ENCODE measurements at places on chromosomes 16 and 17.
A peak's percentile ranks its signal among the peaks of the same experiment; 100 is the strongest.

DNA sequence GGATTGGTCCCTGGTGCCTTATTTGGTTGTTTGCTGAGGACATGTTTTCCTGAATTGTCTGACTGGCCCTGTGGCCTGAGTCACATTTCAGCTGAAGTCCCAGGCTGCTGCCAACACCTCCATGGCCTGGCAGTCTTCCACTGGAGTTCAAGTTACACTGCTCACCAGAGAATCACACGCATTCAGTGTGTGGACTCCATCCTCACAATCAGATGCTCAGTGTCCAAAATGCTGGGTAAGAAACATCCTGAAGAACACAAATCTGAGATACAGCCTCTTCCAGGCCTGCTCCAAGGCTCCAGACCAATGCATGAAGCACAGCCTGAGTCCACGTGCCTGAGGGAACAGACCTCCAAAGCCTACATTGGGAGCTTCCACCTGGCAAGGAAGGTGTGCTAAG is 19.2 kb downstream of the CD300LB start:
- no peak for DNase-seq

- DNase-seq = no peak
These were observed 46.7 kb upstream of the KDM8 start for GRCh38 chr16:27156579-27156978.

DNA sequence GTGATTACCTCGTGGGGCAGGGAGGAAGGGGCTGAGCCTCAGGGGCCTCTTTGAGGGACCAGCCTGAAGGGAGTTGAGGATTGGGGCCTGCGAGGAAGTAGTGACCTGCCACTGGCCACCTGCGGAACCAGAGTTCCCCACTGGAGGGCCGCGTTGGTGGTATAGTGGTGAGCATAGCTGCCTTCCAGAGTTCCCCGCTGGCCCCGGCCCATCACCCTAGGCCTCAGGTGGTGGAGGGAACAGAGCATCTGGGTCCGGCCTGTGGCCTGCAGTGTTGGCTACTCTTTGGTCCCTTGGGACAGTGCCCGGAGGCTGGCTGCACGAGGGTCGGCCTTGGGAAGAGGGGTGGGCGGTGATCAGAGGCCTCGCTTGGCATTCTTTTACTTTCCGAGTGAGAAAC is 20.5 kb downstream of the MGAT5B start:
- peak; percentile 16 for DNase-seq

DNA sequence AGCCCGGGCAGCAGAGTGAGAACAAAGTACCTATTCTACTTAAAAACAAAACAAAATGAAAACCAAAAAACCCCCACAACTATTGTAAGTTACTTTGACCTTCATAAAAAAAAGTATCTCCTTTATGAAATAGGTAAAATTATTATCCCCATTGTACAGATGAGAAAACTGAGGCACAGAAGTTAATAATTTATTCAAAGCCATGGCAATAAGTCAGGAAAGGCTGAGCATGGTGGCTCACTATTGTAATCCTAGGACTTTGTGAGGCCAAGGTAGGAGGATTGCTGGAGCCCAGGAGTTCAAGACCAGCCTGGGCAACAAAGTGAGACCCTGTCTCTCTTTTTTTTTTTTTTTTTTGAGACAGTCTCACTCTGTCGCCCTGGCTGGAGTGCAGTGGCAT is 30.5 kb downstream of the FCSK start:
- DNase-seq = no peak

- no peak for DNase-seq
These were observed 10.8 kb upstream of the KCNH6 start for GRCh38 chr17:63512388-63512787.
